ENCODE measurements at places on chromosomes 16 and 17. TPM values are rescaled to one million over a fixed set of nuclear protein-coding genes. Genes with fewer than 3 reads are reported as not detected.

The MAF gene
- total RNA-seq: 67.6 TPM

The UTS2R gene
- total RNA-seq: not detected

The ABCC12 gene
- not detected for total RNA-seq

The PRKCB gene
- total RNA-seq: 79.4 TPM

The HOXB1 gene
- not detected for total RNA-seq
